Subcutaneous preadipocyte (primary cell): ENCODE measurements at places on chromosomes 12 and 14. TPM values are rescaled to one million over a fixed set of nuclear protein-coding genes. Genes with fewer than 3 reads are reported as not detected.

The ADAMTS20 gene
- total RNA-seq = not detected in 2 replicates

The OR4E2 gene
- not detected in 2 replicates for total RNA-seq

The MORN3 gene
- 0.20 and 0.37 TPM in 2 replicates for total RNA-seq

The CELA1 gene
- total RNA-seq = not detected in 2 replicates

The STAT2 gene
- total RNA-seq = 139 and 173 TPM in 2 replicates

The TRIP11 gene
- total RNA-seq = 23.1 and 28.2 TPM in 2 replicates

The SRSF5 gene
- total RNA-seq = 80.8 and 89.7 TPM in 2 replicates

The LRIG3 gene
- total RNA-seq = 50.7 and 62.9 TPM in 2 replicates

The RACGAP1 gene
- total RNA-seq = 63.2 and 90.1 TPM in 2 replicates

The KCNH3 gene
- total RNA-seq = under 0.01 TPM in 1 of 2 replicates, not detected in the other

The CLEC14A gene
- total RNA-seq = 0.20 TPM in 1 of 2 replicates, not detected in the other

The IL25 gene
- total RNA-seq = not detected in 2 replicates

The TMEM63C gene
- total RNA-seq = not detected in 2 replicates

The SLC25A47 gene
- not detected in 2 replicates for total RNA-seq

The CLEC9A gene
- not detected in 2 replicates for total RNA-seq

The GEMIN2 gene
- 21.3 and 29.0 TPM in 2 replicates for total RNA-seq

The CRIP2 gene
- 22.8 and 24.6 TPM in 2 replicates for total RNA-seq

The MEG3 gene
- 166 and 169 TPM in 2 replicates for total RNA-seq

The TOMM20L gene
- not detected in 2 replicates for total RNA-seq

The ASPG gene
- total RNA-seq = not detected in 2 replicates
